Stimulated activated CD8-positive, alpha-beta memory T cell treated with anti-CD3 and anti-CD28 coated beads, Interleukin-4, amount 100 ng/mL, for 4 hours (primary cell): ENCODE measurements at places on chromosomes 4 and X.

DNA sequence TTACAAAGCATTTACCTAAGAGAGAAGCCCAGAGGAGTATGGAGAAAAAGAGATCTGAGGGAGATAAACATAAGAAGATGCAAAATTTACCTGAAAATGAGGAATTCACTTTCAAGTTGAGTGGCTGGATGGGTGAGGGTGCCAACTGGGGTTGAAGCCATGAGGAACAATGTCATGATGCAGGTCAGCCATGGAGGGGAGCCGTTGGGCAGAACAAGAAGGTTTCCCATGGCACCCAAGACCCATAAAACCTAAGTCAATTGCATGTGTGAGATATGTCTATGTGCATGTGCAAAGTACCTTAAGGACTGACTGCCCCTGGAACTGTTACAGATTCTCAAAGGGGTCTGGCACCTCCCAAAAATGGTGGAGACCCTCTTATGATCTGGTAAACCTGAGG is 46.6 kb upstream of the PRRG1 start:
- DNase-seq = no peak

DNA sequence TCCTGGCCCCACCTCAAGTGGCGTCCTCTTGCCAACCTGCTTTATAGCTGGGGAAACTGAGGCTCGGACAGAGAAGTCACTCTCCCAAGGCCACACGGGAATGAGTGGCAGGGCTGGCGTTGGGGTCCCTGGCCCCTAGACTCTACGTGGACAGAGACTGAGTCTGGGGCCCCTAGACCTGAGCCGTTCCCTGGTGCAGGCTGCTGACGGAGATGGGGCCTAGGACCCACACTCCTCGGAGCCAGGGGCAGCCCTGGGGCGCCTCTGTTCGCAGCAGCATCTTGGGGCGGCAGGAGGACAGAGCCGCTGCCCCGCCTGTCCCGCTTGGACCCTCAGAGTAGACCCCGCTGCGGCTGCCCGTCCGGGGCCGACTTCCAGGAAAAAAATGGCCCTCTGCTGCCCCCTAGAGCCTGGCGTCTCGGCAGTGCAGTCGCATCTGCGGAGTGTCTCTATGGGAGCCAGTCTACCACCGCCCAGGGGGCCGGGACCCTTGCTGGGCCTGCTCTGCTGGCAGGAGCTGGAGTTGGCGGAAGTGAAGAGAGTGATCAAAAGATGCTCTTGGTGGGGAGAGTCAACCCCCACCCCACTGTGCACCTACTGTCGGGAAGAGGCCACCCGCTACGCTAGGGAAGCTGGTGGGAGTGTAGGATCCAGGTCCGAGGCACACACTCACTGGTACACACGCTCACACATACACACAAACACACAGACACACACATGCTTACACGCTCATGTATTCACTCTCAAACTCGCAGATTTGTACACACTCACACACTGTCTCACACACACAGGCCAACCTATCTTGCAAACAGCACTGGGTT is 220.1 kb downstream of the AFAP1 start:
- DNase-seq = peak; percentile 27

GRCh38 chr4:53967986-53968385 is 96.4 kb downstream of the CHIC2 start:
- DNase-seq = no peak

- DNase-seq = no peak
These were observed 559.6 kb downstream of the ARAP2 start for GRCh38 chr4:35684755-35685154.

GRCh38 chr4:152806501-152807125 is 26.9 kb downstream of the ARFIP1 start:
- DNase-seq = no peak

GRCh38 chrX:38126179-38126578 is 94.5 kb downstream of the SRPX start:
- DNase-seq = no peak

GRCh38 chrX:17174671-17175070 is 200.3 kb upstream of the NHS start:
- DNase-seq = no peak

DNA sequence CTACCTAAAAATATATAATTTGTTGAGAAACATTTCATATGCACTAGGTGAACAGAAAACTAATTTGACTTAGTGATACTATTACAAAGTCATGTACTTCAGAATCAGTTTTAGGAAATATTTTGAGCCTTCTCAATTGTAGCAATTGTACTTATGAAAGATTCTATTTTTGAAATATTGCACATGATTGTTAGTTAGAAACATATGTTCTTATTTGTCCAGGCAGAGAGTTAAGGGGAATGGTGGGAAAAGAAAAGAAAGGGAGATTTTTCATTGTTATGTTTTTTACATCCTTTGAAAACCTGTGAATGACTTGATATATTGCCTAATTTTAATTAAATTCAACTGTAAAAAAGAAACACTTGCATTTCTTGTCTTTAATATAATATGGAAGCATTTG is 66.0 kb downstream of the GLRB start:
- no peak for DNase-seq

DNA sequence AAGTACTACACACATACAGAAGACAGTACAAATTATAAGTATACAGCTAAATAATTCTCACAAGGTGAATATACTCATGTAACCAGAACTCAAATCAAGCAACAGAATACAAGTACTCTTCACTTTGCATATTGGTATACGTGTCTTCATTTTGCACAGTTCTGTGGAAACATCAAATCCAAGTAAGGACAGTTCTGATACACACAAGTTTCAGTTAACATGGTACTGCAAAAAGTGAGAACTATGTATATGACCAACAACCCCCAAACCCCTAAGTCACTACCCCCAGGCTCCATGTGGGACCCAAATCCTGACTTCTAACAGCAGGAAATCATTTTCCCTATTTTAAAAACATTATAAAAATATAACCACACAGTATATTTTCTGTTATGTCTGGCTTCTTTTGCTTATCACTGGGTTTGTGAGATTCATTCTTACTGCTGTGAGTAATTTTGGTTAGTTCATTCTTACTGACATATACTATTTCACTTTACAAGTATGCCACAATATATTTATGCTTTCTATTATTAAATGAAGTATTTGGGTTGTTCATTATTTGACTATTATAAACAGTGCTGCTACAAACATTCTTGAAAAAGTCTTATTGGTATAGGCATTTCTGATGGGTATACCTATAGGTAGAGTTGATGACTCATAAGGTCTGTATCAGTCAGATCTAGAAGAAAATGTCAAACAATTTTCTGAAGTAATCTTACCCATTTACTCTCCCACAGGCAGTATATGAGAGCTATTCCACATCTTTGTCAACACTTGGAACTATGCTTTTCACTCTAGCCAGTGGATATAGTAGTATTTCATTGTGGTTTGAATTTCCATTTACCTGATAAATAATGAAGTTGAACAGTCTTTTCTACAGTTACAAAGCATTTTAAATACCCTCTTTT is 47.0 kb downstream of the SCLT1 start:
- no peak for DNase-seq

DNA sequence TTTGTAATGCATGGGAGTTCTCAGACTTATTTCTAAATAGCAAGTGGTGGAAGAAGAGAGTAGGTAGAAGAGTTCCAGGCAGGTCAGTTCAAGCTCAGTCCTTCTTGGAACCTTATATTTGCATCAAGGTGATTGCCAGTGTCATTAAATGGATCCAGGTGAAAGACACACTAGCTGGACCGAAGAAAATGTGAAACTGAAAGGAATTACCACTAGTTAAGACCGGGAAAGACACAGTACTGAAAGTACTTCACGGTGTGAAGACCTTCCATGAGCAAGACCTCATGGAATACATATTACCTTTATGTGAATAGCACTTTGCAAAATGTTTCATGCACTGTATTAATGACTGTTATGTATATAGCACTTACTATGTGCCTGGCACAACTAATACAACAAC is 19.1 kb downstream of the TMEM150C start:
- no peak for DNase-seq

- DNase-seq = no peak
These were observed 18.0 kb downstream of the HERC6 start for GRCh38 chr4:88396681-88397080.

- no peak for DNase-seq
These were observed 92.5 kb downstream of the TLL1 start for GRCh38 chr4:165965503-165965902.

- DNase-seq = no peak
These were observed 52.1 kb upstream of the RHOH start for GRCh38 chr4:40144716-40145115.

GRCh38 chr4:70722199-70722791 is 531 bp downstream of the RUFY3 start:
- DNase-seq = no peak

- no peak for DNase-seq
These were observed 80.2 kb upstream of the FHL1 start for GRCh38 chrX:136067097-136067496.

DNA sequence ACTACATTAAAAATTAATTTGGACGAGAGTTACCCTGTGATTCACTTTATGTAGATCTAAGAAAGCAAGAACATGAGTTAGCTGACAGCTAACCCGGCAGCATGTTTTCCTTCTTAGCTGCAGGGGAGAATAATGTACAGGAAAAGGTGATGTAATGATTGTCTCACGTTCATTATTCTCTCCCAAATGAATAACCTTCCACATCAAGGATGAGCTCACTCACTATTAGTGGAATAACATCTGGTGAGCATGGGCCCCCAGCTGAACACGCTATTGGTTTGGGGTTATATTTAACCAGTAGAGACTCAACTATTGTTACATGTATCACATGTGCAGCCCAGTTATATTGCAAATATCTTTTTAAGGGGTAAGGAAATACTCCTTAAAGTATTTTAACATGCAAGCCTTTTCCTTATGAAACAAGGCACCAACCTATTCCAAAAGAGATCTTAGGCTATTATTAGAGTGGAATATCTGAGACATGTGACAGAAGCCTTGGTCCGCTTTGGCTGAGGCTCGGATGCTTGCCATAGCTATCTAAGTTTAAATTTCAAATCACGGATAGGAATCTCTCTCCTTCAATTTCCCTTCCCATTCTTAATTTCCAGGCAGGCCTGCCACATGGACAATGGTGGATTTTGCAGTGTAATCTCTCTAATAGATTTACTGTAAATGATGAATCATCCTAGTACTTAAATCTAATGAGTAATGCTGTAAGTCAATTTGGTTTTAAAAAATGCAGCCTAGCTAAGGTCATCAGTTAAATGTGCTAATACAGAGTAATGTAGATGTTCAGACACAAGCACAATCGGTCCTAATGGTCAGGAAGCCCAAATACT is 99.0 kb upstream of the OTUD4 start:
- DNase-seq = no peak

DNA sequence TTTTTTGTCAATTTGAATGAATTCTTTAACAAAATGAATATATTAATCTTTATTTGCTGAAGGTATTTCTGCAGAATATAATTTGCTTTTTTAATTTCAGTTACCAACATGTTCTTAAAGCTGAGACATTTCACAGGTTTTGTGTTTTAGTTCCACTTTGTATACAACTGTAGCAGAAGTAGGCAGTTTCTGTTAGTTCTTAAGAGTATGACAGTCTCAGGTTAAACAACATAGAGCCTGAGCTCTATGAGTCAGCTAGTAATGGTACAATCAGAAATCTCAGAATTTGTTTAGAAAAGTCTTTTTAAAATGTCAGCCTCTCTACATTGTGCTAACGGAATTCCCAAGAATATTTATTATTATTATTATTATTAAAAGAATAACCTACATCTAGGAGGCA is 50.4 kb downstream of the GSTCD start:
- no peak for DNase-seq

DNA sequence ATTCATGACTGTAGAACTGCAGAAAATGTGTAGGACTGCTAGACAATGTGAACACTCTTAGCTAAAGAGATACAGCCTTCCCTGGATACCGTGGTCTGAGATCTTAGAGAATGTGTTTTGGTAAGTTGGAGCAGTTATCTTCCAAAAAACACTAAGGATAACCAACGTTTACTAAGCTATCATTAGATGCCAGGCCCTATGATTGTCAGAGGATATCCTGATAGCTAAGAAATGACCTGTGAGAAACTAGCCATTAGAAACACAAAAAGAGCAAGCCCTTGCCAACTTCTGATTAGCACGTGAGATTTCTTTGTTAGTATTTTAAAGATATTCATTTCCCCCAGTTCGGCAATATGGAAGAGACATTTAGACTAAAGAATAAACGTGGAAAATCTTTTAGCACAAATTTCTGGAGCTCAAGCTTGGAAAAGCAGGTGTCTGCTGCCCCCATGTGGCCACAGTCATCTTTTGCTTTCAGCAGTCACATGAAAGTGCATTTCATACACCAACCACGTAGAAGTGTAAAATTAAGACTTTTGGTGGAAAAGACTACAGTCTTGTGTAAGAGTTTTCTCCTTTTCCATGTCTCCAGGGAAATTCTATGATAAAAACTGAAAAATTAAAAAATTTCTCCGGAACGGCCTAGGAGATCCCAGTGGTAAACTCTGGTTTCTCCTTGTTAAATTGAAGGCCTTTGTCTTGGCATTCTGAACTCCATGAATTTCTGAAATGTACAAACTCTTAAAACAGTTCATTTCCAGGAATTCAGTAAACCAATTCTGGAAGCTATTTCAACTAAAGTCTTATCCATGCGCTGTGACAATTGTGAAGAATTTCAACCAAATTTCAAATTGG is 136.4 kb downstream of the ZNF674 start:
- DNase-seq = peak; percentile 24

GRCh38 chr4:115453416-115453815 is 340.0 kb upstream of the NDST4 start:
- no peak for DNase-seq

GRCh38 chr4:27463816-27464215 is 603.2 kb downstream of the STIM2 start:
- DNase-seq = no peak

- DNase-seq = no peak
These were observed 9.3 kb downstream of the CETN2 start for GRCh38 chrX:152821145-152821765.

- no peak for DNase-seq
These were observed 4.6 kb downstream of the DUSP9 start for GRCh38 chrX:153651540-153652079.

GRCh38 chr4:2036866-2037265 is 22.3 kb upstream of the NAT8L start:
- DNase-seq = no peak

DNA sequence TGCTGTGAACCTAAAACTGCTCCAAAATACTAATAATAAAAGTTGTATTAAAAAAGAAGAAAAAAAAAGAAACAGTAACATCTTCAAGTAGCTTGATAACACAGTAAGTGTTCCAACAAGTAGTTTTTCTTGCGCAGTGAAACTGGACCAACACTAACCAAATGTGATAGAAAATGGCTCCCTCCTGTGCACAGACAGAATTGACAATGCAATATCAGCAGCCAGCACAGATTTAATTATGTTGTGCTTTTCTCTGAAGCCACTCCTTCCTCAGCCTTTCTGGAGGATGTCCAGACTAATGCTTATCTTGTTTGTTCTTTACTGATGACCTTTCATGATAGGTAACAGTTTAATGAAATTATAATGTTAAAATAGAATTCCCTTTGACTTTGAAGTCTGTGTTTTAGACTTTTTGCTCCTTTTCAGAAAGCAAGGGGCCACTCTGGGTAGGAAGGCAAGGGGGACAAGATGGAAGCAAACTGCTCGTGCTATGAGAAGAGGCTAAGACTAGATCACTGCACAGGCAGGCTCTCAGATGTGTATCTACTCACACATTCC is 147.1 kb upstream of the RPL34 start:
- DNase-seq = no peak
